ENCODE measurements at places on chromosomes 16 and 17.

GRCh38 chr16:81517629-81518438 lies 73.2 kb downstream of the CMIP start:
- no peak for DNase-seq

DNA sequence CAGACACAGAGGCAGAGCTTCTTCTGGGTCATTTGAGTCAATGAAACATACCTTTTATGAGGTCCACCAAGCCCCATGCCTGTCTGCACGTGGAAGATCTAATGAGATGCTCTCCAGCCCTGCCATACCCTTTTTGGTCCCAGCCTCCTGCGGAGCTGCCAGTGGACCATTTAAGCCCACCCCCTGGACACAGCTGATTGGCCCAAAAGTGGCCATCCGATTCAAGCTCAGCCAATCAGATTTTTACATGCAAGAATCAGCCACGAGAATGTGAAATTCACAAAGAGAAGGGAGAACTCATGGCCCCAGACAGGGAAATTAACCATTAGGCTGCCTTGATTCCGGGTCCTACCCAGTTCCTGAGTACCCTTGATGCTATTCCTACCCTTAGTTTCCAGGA lies 231.0 kb upstream of the EEF2KMT start:
- no peak for DNase-seq

- DNase-seq = no peak
Observed at GRCh38 chr17:63124536-63124935, 158.5 kb downstream of the TANC2 start.

DNA sequence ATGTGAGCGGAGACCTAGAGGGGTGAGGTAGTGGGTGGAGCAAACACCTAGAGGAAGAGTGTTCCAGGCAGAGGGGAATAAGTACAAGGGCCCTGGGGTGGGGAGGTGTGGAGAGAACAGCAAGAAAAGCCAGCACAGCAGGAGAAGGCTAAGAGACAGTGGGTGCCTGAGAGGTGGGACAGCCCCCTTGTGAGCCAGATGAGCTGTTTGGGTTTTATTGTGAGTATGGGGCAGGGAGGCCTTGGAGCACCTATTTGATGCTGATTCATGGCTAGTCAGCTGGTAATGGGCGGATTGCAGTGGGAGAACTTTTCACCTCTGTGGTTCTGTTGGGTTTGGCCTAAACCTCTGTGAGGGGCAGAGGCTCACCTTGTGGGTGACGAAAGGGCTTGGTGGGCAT lies 68.4 kb downstream of the ABCC1 start:
- no peak for DNase-seq

- no peak for DNase-seq
Observed at GRCh38 chr16:6284731-6285130, 1047.9 kb upstream of the RBFOX1 start.

GRCh38 chr17:29138971-29139691 lies 41.1 kb downstream of the MYO18A start:
- DNase-seq = no peak

DNA sequence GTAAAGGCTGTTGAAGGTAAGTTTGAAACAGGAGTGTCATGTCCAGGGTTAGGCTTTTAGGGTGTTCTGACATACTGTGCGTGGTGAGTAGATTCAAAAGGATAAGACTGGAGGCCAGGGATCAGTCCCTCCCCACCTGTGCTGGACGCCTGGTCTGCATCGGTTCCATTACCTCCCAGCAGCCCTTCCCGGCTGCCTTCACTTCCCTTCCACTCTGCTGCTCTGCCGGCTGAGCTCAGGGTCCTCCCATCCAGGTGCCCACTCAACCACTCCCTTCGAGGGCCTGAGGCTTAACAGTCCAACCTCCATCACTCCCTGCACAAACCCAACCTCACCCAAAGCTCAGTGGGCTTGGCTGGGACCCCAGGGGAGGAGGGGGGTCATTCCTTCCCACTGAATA lies 4.1 kb upstream of the SLC5A10 start:
- no peak for DNase-seq

GRCh38 chr17:17052462-17053221 lies 10.4 kb downstream of the MPRIP start:
- DNase-seq = no peak

DNA sequence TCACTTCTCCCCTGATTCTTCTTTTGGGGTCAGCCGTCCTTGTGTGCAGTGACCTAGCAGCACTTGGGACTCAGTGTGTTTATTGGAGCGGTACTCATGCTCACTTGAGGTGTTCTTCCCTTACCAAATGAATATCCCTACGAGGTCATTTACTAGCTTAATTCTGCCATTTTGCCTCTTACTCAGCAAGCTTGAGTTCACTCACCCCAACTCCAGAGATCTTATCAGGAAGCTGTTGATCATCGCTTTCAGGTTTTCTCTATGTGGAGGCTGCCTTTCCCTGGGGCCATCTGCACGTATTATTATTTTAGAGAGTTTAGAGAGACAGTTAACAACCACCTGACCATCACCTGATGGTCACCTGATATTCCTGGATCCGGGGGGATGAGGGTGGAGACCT lies 1466.0 kb upstream of the GOT2 start:
- DNase-seq = no peak

- no peak for DNase-seq
Observed at GRCh38 chr17:77467521-77467920, 326.8 kb downstream of the SEC14L1 start.

DNA sequence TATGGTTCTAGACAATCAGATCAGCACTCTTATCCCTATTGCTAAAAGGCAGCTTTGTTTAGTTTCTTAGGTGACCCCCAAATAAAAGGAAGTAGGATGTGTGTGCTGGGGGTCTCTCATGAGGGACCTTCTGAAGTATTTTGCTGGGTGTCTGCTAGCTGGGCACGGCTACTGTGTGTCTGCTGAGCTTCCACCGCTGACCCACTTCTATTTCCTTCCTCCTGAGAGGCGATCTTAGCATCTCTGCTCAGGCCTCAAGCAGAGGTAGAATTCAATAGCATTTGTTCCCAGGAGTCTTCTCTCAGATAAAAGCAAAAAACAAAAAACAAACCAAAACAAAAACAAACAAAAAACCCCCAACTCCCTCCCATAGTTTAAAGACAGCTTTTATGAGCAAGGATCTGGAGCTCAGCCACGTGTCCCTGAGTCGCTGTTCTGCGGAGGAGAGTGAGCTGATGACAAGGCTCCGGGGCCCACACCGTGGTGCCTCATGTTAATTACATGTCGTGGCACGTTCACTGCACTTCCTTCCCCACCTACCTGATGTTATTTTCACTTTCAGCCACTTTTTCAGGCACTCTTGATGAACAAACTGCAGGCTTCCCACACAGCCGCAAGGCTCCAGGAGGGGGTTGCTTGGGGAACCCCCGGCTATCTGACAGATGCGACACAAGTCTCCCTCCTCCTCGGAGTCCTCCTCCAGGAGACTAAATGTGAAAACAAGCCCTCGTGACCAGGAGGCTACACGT lies 83.5 kb downstream of the MARCHF10 start:
- DNase-seq = no peak

DNA sequence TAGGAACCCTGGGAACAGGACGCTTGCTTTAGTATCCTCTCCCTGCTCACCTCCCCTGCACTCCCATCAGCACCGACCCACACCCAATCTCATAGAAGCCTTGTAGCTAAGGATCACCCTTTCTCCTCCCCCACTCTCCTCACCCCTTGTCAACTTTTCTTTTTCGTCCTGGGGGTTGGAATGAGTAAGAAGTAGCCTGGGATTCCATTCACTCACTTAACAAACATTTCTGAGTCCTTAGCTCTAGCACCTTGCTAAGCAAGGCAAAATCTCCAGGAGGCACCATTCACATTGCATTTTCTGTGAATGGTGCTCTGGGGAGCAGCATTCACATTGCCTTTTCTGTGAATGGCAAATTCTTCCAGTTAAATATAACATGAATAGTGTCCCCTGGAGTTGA lies 1.1 kb upstream of the PGAP3 start:
- no peak for DNase-seq

DNA sequence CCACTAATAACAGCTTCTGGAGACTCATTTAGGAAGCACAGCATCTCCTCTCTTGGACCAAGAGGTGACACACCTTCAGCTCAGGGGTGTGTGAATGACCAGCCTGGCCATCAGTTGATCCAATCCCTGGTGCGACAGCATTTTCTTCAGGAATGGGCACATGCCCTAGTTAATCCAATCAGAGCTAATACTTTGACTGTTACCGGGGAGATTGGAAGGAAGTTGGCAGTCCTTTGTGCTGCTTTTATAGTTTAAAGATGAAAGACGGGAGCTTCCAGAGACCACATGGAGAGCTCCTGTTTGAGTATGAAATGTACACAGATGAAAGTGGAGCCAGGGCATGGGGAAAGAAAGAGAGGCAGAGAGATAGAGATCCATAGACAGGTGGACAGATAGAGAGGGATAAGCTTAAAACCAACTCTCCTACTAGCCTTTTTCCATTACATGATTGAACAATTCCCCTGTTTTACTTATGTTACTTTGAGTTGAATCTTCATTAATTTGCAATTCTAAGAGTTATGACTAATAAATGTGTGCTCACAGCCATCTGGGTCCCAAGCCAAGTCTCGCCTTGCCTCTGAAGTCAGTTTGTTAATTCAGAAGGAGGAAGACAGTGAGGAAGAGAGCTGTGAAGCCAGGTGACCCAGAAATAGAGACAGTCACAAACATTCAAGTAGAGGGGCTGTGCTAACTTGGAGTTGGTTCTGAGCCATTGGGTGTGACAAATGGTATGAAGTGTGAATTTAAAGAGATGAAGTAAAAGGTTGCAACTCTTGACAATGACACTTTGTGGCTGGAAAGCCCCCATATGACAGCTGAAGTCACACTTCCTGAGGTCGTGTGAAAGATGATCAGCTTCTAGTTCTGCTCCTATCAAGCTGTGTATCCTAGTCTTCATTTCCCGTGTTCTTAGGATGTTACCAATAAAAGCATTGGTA lies 120.0 kb upstream of the GOT2 start:
- no peak for DNase-seq

DNA sequence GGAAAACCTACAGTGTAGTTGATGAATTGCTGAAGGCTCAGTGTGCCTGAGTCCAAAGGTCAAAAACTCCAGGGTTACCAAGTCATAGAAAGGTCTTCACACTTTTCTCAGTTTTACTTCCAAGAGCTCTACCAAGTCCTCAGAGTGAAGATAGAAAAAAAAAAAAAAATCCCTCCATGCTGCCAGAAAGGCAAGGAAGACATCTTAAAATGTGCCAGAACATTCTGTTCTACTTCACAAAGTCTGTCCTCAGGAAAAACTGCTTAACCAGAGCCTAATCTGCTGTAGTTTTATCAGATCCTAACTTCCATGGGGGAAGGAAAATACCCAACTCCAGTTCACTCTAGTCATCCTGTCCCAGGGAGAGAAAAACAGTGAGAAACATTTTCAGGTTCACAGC lies 175.6 kb upstream of the CDH11 start:
- DNase-seq = no peak

- DNase-seq = no peak
Observed at GRCh38 chr17:81221842-81222619, 734 bp downstream of the CEP131 start.

GRCh38 chr16:56600398-56600999 lies 7.9 kb upstream of the MT2A start:
- DNase-seq = peak; percentile 73

GRCh38 chr17:15943971-15944758 lies 765 bp upstream of the ADORA2B start:
- DNase-seq = no peak

GRCh38 chr16:11076259-11077018 lies 132.1 kb downstream of the CLEC16A start:
- no peak for DNase-seq

GRCh38 chr17:30256756-30257506 lies 21.4 kb upstream of the SLC6A4 start:
- DNase-seq = no peak

DNA sequence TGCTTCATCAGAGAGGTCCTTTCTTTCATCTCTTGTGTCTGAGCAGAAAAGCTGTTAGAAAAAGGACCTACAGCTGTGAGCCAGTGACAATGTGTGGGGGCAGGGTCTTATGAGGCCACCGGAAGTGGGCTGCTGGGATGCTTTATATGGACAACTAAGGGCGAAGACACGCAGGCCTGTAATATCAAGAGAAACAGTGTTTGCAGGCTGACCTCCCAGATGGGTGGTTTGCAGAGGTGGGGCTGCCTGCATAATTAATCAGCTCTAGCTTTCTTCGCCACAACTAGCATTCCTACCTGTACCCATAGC lies 30.4 kb upstream of the SALL1 start:
- DNase-seq = no peak

DNA sequence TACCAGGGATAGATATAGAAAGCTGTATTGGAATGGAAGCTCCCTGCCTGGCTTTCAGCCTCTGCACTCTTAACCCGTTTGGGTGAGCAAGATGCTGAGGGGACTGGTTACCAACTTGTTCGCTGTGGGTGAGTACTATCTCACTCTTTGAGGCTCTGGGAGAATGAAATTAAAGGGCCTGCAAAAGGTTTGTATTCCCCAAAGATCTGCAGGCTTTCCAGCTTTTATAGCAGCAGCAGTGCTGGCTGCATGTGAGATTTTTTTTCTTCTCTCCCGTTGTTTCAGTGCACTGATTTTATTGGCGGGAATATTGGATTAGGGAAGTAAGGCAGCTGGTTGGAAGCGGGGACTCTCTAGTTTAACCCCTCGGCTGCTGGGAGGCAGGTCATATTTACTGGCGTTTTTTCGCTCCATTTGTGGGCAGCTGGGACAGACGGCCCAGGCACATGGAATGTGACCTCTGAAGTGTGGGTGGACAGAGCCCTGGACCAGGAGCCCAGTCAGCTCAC lies 30.9 kb downstream of the C17orf75 start:
- no peak for DNase-seq

GRCh38 chr16:20001856-20002707 lies 71.6 kb downstream of the GPR139 start:
- DNase-seq = no peak

GRCh38 chr16:28090646-28091377 lies 27.3 kb upstream of the GSG1L start:
- peak; percentile 21 for DNase-seq

DNA sequence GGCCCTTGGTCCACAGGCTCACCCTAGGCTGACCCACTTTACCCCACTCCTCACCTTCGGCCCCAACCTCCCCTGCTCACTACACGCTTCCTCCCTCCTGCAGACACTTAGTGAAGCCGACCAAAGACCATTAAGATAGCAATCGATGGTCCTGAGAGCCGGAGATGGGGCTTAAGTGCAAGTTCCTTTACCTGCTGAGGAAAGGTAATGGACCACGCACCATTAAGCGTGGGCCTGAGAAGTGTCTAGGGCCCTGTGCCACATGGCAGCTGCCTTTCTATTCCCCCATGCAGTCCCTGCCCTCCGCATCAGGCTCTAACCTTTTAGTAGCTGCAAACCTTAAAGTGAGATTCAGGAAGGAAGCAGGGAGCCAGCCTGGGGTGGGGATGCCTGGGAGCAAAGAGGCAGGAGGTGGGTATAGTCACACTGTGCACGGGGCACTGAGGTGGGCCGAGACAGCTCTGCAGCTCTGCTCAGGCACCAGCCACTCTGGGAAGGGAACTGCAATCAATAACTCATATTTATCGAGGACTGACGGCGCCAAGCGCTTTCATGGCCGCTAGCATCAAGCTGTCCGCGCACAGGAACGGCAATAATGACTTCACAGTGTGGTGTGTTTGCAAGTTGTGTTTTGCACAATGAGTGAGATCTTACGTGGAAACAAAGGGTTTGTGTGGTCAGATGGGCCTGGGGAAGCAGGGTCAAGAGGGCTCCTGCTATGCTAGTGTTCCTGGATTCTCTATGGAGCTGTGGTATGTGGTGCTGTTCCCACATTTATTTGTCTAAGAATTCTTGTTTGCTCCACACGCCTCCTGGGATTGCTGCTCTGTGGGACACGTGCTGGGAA lies 84.9 kb upstream of the CDC42EP4 start:
- DNase-seq = no peak
